RWPE2 (cell line): ENCODE measurements at places on chromosomes 1 and 21.

DNA sequence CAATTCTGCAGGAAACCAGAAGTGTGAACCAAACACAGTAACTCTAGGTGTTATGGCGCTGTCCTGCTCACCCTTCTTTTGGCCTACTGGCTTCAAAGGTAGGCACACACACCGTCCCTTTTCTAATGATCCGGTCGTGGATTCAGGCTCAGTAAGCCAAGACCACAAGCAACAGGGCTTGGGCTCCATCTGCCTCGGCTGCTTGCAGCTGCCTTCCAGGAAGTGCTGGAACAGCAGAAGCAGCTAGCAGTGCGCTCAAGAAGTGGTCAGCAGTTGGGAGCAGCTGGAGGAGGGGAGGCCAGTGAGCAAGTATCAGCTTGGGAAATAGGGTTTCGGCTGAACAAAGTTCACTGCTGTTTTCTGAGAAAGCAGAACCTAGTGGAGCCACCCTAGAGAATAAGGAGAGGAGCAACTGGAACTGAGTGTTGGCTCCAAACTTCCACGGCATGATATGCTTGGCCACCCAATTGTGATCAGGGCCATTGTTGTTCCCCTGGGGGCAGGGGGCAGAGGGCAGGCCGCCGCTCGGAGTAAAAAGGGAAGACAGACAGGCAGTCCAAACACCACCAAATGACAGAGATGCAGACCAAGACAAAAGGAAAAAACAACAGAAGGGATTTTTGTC is 173.4 kb downstream of the TOMM20 start:
- no peak for DNase-seq

GRCh38 chr1:18999359-18999758 is 42.9 kb upstream of the IFFO2 start:
- DNase-seq = no peak

DNA sequence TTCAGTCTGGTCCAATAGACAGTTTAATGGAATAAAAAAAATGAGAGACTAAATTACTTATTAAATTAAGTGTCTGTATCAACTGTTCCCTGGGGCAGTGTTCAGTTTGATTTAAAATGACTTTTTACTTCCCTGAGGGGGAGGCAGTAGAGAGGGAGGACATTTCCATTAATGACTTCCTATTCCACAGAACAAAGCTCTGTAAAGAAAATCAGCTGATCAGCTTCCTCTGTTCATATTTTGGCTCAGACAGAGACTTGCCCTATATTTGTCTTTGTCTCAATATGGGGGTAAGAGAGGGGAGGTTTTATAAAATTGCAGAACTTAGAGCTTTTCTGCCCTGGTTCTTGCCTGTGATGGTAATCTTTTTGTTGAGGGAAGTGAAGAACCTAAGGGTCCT is 8.4 kb downstream of the CFAP126 start:
- DNase-seq = no peak

- DNase-seq = peak; percentile 56
These were observed at the start of gene PTGFR for GRCh38 chr1:78490861-78491450. Gene PTGFR (plus strand): TSS chr1:78490974. CDS start chr1:78492744, 1,770 bp downstream.

- no peak for DNase-seq
These were observed 240.6 kb upstream of the C1orf105 start for GRCh38 chr1:172179918-172180317.

DNA sequence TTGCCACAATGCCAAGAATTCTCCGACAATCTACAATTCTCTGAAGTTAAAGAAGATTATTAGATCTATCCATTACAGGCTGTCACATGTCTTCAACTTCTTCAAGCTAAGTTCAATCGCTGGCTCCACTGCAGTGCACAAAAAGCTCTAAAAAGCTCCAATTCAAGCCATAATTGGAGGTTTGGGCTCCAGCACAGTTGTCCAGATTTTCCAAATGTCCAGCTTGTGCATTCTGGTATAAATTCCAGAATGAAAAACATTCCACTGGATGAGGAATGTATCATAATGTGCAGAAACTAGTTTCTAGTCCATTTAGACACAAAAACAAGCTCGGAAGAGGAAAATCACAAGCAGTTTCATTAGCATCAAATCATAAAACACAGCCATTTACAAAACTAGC is 138.6 kb downstream of the NRIP1 start:
- no peak for DNase-seq
